GM12891 (cell line): ENCODE measurements at places on chromosomes 13 and 19.

DNA sequence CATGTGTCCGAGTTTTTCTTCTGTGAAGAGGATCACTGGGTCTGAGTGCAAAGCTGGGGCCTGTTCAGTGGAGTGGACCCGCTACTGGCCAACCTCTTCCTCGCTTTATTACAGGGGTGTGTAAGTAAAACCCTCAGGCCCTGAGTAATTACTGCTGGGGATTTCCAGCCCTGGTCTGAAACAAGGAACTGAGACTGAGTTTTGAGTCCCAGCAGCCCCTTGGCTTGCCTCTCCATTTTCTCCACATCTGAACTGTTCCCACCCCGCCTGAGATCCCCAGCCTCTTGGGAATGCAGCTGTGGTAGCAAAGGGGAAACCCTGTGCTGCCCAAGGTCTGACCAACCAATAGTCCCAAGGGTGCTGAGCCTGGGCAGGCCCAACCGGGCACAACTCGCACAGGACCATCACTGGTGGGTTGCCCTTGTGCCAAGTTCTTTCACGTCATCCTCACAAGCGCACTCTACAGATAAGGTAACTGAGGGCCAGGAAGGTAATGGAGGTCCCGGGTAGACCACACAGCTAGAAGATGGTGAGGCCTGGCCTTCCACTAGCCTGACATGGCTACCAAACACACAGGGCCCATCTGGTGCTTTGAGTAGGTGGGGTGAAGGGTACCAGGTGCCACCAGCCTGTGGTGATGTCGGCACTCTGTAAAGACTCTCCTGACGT, 13.7 kb upstream of the SLC35E1 start:
- no peak for DNase-seq

- DNase-seq, result no peak
Observed at GRCh38 chr13:104315606-104316005, 1249.4 kb upstream of the SLC10A2 start.

GRCh38 chr19:16233836-16234551, 36.3 kb downstream of the AP1M1 start:
- no peak for DNase-seq

- DNase-seq, result peak; percentile 68
Observed at GRCh38 chr19:54190503-54191010, 551 bp upstream of the TSEN34 start.

GRCh38 chr13:76904507-76904906, 18.3 kb upstream of the KCTD12 start:
- DNase-seq, result no peak

DNA sequence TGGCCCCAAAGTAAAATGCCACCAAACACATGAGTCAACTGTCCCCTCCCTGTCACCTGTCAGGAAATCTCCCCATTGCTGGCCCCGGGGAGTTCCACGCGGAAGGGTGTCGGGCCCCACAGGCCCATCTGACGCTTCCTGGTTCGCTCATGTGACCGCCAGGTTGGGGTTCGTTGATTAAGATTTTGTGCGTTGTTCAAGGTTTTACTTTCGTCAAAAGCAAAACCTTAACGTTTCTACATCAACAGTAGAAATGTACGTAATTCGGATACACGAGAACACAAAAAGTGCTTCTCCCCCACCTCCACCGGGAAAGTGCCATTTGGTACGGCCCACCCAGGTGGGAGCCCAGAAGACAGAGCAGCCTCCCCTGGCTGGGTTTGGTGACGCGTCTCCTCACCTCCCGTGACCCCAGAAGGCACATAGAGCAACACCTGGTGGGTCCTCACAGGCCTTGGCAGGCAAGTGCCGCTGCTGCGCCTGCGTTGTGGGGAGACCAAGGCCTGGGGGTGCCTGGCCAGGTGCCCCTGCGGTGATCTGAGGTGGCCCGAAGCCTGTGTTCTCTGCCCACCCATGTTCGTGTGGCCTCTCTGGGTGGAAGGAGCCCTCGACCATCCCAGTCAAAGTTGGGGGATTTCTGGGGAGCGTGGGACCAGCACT, 161.6 kb downstream of the KDM4B start:
- peak; percentile 85 for DNase-seq

DNA sequence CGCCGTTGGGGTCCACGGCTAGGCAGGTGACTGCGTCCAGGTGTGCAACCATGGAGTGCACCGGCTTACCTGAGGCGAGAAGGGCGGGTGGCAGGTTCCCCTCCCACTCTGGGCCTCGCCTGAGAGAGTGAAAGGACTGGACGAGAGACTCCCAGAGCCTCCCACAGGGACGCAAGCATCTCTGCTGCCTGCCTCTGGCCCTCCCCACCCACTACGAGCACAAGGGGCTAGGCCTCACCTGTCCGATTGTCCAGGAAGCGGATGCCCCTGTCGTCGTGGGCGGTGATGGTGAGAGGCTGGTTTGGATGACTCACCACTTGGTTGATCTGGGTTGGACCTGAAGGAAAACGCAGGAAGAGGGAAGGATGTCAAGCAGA, 5.1 kb upstream of the PRKD2 start:
- no peak for DNase-seq

DNA sequence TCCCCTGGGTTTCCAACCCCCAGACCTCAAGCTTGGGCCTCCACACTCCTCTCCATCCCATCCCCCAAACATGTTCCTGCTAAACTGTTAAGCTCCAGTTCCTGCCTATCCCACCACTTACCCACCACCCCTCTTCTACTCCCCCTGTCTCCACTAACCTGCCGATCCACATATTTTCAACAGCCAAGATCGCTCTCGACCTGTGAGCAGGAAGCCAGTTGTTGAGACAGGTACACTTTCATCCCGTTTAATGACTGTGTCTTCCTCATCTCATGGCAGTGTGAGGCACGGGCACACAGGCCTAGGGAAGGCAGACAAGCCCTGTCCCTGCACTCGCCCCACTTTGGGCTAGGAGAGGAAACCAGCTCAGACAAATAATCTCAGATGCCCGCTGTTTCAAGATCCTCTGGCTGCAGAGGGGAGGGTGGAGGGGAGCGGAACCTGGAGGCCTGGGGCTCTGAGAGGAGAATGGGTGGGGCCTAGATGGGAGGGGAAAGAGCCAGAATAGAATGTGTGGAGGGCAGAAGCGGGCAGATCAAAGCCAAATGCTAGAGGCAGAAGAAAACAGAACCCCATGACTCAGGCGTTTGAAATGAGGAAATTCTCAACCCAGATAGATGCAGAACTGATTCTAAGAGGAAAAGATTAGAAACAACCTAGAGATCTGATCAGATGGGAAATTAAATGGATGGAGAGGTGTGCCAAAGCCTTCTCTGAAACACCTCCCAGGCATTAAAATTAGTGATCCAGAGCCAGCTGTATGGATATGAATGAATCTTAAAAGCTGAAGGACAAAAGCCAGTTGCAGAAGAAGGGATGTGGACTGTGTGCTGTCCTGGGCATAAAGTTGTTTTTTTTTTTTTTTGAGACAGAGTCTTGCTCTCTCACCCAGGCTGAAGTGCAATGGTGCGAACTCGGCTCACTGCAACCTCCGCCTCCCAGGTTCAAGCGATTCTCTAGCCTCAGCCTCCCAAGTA, 16.9 kb upstream of the CYP2S1 start:
- no peak for DNase-seq

GRCh38 chr13:40786568-40786996, 2.8 kb upstream of the SLC25A15 start:
- no peak for DNase-seq

GRCh38 chr19:5713228-5713627, 6.7 kb downstream of the LONP1 start:
- DNase-seq, result no peak

DNA sequence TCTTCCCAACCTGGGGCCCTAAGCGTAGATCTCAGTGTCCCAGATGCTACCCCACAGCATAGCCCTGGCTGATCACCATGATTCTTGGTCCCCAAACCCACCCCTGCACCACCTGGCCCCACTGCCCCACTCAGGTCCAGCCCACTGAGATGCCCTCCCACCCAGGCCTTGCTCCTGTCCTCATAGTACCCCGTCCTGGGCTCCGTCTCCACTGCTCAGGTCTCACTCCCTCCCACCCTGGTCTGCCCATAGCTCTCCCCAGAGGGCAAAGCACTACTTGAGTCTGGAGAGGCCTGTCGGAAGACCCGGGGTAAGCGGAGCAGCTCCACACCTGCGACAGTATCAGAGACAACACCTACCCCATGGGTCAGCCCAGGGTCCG, 35.8 kb upstream of the ISYNA1 start:
- no peak for DNase-seq

DNA sequence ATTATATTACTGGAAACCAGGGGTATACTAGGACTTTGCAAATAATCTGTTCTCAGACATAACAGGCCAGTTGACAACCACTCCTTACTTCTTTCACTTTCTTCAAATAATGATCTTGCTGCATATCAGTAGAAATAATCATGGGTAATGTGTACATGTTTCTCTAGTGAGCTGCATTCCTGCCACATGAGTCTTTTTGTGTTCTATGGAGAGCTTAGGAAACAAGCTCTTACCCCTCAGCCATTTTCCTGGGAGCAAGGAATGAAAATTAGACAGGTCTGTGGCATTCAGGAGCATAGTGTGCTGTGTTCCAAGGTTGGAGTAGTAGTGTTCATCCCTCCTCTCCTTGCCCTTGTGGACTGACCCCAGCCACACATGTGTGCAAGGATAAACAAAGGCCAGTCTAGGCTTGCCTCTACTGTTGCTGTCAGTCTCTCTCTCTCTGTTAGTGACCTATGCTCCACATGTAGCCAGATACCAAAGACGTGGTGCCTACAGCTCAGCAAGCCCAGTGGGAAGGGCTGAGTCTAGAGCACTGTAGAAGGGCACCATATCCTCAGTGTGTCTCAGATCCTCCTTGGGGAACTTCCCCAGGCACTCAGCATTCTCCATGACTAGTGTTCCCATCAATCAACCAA, 11.5 kb upstream of the OXGR1 start:
- DNase-seq, result no peak

GRCh38 chr19:19261350-19262189, 11.5 kb downstream of the TM6SF2 start:
- peak; percentile 41 for DNase-seq

GRCh38 chr13:24217601-24218281, 57.2 kb downstream of the SPATA13 start:
- DNase-seq, result no peak

DNA sequence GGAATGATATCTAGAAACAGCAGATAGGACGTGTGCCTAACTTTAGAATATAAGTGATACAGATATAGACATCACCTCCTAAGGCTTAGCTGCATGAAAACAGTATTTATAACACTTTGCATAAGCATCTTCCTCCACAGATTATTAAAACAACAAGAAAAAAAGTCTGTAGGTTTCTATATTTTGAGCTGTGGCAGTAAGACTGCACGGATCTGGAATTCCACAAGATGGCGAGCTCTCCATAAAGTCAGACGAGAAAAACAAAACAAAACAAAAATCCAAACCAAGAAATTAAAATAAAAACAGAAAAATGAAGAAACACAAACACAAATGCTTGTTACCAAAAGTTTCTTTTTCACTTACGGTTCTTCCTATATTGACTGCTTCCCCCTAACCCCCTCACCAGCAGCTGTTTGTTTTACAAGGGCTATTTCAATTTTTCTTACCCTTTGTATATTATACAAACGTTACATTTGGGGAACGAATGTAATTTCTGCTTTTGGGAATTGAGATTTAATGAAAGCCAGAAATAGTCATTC, 285.8 kb downstream of the MYO16 start:
- no peak for DNase-seq

GRCh38 chr13:47110833-47111240, 214.0 kb upstream of the HTR2A start:
- DNase-seq, result no peak
